Stimulated activated CD4-positive, alpha-beta T cell treated with anti-CD3 and anti-CD28 coated beads, Interleukin-15, amount 100 ng/mL, for 1 hour (primary cell): ENCODE measurements at places on chromosomes 16 and 17.

DNA sequence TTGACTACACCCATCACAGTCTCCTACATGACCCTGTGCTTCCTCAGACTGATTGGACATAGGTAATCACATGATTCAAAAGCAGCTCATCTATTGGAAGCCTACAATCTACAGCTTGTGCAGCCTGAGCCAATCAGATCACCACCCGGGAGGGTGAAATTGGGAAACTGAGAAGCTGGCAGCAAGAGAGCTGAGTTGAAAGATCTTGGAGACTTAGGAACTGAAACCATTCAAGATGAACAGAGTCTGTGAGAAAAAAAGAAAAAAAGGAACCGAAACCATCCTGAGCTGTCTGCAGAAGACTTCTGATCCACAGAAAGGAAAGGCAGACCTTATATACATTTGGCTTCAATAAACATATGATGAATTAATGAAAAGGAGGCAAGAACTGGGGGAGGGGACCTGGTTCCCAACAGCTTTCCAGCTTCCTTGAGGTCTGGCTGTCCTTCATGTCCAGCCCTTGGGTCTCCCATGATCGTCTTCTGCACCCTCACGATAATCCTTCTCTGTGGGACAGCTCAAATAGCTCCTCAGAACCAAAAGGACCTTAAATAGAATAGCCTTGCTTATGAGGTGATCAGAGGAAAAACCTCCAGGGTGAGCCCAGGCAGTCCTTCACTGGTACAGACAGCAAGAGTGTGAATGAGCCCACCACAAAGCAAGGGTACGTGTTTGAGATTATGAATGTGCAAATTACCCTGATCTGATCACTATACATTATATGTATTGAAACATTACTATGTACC, 32.6 kb downstream of the PLXDC1 start:
- no peak for DNase-seq

GRCh38 chr17:71580220-71580619, 540.6 kb upstream of the SOX9 start:
- DNase-seq = no peak

- no peak for DNase-seq
Measured at GRCh38 chr16:27330542-27330941, 16.8 kb downstream of the IL4R start.

DNA sequence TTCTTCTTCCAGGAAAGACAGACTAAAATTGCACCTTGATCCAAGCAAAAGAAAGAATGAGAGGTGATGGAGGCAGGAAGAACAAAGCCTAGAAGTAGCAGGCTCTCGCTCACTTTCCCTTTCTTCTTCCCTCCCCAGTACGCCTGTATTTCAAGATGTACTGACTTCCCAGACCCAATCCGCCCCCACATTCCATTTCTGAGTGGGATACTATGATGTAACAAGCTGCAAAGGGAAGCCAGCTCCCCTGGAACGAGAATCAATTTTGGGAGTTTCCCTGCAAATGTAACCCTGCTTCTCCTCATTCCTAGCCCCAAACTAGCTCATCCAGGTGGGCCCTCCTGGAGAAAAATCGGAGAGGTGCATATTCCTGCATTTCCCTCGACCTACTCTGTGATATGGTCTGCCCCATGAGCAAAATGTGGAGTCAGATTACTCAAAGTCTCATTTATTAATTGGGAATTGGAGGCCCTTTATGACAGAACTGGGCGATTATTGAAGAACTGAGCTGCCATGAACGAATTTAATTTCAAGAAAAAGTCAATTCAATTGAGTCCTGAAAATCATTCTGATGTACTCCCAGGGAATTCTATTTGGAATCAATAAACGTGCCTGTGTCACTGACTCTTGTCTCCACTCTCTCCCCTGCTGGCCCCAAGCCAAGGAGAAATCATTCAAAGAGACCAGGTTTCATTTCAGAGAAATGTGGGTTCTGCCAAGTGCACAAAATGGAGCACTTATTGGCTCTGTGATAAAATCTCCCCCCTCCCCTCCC, 398.9 kb downstream of the SHISA9 start:
- DNase-seq = no peak

- DNase-seq = no peak
Measured at GRCh38 chr17:41392278-41392677, 5.1 kb downstream of the KRT31 start.

DNA sequence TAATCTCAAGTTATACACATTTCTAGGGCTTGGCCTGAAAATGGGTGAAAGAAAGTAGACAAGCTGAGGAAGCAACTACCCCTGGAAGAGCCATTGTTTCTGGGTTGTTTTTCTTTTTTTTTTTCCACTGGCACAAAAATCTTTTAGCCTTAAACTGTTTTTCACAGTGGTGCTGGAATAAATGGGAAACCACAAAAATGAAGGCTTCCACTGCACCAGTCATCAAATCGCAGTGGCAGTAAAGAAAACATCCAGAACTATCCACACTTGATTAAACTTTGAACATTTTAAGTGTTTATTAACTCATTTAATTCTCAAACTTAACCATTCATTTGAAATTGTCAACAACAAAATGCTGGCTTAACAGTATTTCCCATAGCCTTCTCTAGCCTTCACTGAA, 14.3 kb downstream of the CMTM4 start:
- DNase-seq = no peak

DNA sequence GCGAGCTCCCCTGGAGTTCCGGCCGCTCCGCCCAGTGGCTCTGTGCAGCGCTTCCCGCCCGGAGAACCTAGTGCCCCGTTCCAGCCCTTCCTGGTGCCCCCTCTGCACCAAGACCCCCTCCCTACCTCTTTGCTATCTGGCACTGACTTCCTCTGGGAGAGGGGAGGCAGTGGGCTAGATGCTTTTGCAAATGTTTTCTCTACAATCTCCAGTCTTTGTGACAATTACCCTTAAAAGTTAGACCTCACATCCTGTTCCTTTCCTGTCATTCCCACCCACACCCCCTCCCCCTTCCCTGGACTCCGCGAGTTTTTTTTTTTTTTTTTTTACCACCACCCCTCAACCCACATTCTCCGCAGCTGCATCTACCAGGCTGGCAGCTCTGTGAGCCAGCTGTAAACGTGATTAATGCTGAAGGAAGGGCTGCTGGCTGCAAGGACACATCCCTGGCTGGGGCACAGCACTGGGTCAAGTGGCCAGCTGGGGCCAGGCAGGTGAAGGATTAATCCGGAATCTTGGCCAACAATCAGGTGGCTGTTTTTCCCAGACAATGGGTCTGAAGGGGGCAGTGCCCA, 101.5 kb downstream of the MGAT5B start:
- DNase-seq = no peak
